ENCODE measurements at places on chromosomes 12 and 14.

- no peak for DNase-seq
Measured at GRCh38 chr14:102116361-102117180, 23.1 kb upstream of the WDR20 start.

- no peak for DNase-seq
Measured at GRCh38 chr14:51487848-51488247, 163.9 kb upstream of the FRMD6 start.

DNA sequence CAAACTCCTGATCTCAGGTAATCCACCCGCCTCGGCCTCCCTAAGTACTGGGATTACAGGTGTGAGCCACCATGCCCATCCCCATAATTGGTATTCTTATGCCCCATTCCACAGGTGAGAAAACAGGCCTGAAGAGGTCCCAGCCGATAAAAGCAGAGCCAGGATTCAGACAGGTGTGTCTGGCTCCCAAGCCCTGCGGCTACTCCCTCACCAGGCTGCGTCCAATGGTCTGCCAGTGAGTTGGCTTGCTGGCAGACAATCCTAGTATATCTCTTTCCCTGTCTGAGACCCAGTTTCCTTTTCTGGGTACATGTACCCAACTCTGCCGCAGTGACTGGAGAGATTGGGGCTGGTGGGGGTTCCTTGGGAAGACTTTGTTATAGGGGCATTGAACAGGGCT lies 1.9 kb upstream of the TSPAN9 start:
- no peak for DNase-seq

GRCh38 chr12:79997096-79997791 lies 62.3 kb upstream of the PPP1R12A start:
- DNase-seq: no peak

- no peak for DNase-seq
Measured at GRCh38 chr12:96211988-96212387, 17.8 kb downstream of the ELK3 start.

DNA sequence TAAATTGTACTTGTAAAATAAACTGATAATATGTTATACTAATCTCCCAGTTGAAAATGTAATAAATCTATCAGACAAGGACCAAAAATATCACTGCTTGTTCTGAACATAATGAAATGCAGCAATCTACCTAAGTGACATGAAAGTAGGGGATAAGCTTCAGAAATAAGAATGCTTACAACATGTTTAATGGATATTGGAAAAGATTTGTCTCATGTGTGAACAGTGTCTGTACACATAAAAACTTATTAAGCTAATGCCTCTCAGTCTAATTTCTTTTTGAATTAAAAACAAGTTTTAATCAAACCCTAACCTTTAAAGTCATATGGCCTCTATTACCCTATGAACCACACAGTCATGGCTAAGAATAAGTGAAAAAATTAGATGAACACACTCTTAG lies 465.3 kb downstream of the MDGA2 start:
- no peak for DNase-seq

- peak; percentile 49 for DNase-seq
Measured at GRCh38 chr12:120710031-120710804, at the start of gene UNC119B. TSS of gene UNC119B (plus strand) at chr12:120710458. CDS start at chr12:120710475, 17 bp downstream.

- DNase-seq: no peak
Measured at GRCh38 chr12:122643207-122643805, 59.9 kb downstream of the HCAR2 start.

- no peak for DNase-seq
Measured at GRCh38 chr12:76313299-76313698, 34.9 kb downstream of the BBS10 start.

DNA sequence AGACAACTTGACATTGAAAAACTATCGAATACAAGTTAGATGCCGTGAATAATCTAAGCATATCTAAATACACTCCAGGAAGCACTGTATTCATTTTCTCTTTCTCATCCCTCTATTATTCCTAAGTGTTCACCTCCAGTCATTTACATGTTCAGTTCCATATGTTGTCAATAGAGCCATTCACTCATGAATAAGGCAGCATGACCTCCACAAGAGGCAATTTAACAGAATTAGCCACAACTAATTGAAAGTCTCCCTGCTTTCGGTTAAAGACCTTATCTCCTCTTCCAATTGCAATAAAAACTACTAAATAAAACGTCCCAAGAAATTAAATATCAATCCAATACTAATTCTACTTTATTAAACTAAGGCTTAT lies 1.8 kb downstream of the LRIG3 start:
- no peak for DNase-seq

DNA sequence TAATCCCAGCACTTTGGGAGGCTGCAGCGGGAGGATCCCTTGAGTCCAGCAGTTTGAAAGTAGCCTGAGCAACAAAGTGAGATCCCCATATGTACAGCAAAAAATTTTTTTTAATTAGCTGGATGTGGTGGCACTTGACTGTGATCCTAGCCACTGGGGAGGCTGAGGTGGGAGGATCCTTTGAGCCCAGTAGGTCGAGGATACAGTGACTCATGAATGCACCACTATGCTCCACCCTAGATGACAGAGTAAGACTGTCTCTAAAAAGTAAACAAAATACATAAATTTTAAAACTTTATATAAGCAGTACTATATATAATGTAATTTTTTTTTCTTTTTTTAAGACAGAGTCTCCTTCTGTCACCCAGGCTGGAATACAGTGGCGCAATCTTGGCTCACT lies 115.4 kb downstream of the ESR2 start:
- no peak for DNase-seq

DNA sequence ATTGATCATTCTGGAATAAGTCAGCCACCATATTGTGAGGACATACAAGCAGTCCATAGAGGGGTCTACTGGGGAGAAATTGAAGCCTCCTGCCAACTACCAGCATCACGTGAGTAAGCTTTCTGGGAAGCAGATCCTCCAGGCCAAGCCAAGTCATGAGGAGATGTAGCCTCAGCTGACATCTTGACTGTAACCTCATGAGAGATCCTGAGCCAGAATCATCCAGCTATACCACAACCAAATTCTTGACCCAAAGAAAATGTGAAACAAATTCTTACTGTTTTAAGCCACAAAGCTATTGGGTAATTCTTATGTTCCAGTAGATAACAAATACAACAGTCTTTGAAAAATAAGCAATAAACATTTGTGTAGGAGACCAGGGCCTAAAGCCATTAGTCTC lies 479.4 kb upstream of the DCN start:
- no peak for DNase-seq

DNA sequence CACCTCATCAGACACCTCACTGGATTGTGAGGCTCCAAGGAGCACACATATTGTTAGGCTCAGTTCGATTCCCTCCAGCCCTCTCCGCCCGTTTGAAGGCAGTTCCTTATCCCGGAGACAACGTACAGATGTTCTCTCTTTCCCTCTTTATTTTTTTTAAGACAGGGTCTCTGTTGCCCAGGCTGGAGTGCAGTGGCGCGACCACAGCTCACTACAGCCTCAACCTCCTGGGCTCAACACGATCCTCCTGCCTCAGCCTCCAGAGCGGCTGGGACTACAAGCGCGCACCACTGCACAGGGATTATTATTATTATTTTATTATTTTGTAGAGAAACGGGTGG lies 718 bp upstream of the TROAP start:
- DNase-seq: no peak

GRCh38 chr14:79989990-79990389 lies 221.3 kb downstream of the DIO2 start:
- DNase-seq: no peak

- no peak for DNase-seq
Measured at GRCh38 chr12:79402606-79403005, 288.2 kb downstream of the PAWR start.

GRCh38 chr14:65190312-65190711 lies 88.0 kb upstream of the MAX start:
- no peak for DNase-seq

- DNase-seq: no peak
Measured at GRCh38 chr12:95262808-95263207, 45.2 kb downstream of the VEZT start.

GRCh38 chr12:90333424-90333823 lies 621.6 kb downstream of the CCER1 start:
- no peak for DNase-seq

DNA sequence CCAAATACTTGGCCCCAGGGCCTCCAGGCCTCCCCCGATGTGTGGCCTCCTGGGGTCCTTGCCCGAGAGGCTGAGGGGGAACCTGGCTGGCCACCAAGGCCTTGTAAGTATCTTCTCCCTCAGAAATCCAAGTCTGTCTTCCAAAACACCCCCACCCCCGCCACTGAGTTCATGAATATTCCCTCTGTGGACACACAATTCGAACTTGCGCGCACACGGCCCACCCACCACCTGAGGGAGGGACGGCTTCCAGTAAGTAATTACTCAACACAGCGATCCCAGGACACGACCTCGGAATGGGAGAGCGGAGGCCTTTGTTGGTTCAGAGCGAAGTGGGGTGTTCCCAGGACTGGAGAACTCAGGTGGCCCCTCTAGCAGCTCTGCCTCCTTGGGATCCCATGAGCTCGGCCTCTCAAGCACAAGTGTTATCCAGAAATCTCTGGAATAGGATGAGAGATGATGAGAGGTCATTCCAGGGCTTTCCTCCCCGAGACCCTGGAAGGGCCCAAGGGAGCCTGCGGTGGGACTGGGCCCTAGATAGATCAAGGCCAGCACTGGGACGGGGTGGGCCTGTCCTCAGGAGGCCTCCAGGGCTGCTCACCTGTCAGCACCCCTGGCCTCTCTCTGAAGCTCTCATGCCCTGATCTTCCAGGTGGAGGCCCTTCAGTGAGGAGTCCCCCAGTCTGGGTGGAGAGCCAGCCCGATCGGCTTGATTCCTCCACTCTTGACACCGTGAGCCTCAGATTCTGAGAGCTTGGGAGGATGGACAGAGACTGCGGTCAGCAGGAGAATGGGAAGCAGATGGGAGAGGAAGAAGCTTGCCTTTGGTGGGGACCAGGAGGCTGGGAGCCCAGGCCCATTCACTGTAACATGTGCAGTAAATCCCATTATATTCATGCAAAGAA lies 219.0 kb upstream of the RTL1 start:
- DNase-seq: no peak

GRCh38 chr12:42887657-42888056 lies 298.1 kb upstream of the PRICKLE1 start:
- no peak for DNase-seq

- no peak for DNase-seq
Measured at GRCh38 chr12:92530706-92531105, 172.1 kb upstream of the PLEKHG7 start.

DNA sequence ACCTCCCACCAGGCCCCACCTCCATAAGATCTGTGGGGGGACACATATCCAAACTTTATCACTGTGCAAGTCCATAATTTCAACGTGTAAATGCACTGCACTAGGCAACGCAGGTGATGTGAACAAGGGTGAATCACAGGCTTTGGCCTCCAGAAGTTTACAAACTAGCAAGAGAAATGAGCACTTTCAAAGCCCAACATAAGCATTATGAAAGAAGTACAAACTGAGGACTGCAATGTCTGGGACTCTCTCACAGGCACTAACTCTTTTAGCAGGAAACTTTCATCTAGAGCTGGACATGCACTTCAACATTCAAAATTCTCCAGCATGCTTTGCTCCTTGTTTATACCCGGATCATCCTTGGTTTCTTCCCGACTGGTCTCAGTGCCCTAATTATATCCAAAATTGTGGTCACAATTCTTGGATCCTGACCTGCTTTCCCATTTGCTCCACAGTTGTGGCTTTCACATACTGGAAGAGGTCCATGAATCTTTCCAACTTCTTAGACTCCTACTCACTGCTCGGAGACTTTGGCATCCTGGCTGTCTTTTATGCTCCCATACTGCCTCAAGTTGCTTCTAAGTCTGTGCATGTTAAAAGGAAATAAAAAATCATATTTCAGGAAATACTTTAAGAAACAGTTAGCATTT lies 44.9 kb upstream of the STRAP start:
- DNase-seq: no peak

GRCh38 chr12:21615431-21615830 lies 10.8 kb upstream of the GYS2 start:
- no peak for DNase-seq

- no peak for DNase-seq
Measured at GRCh38 chr12:93982771-93983315, 165.5 kb upstream of the PLXNC1 start.

GRCh38 chr14:58771016-58771415 lies 133.3 kb downstream of the DACT1 start:
- no peak for DNase-seq

GRCh38 chr14:91332986-91333649 lies 84.5 kb downstream of the CCDC88C start:
- DNase-seq: no peak
